CMK (cell line): ENCODE measurements at places on chromosomes 7 and 10.

DNA sequence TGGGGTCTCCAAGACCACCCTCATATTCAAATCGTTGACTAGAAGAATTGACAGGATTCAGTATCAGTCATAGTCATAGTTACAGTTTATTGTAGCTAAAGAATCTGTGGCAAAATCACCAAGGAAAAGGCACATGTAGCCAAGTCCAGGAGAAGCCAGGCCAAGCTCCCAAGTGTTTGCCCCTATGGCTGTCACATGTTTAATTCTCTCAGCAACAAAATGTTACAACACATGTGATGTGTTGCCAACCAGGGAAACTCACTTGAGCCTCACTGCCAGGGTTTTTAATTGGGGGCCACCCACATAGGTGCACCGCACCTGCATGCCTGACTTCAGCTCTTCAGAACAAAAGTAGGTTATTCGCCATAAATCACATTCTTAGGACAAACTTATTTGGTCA, 1030.9 kb upstream of the CELF2 start:
- no peak for DNase-seq

GRCh38 chr10:86306628-86307278, 59.8 kb downstream of the GRID1 start:
- DNase-seq: no peak

DNA sequence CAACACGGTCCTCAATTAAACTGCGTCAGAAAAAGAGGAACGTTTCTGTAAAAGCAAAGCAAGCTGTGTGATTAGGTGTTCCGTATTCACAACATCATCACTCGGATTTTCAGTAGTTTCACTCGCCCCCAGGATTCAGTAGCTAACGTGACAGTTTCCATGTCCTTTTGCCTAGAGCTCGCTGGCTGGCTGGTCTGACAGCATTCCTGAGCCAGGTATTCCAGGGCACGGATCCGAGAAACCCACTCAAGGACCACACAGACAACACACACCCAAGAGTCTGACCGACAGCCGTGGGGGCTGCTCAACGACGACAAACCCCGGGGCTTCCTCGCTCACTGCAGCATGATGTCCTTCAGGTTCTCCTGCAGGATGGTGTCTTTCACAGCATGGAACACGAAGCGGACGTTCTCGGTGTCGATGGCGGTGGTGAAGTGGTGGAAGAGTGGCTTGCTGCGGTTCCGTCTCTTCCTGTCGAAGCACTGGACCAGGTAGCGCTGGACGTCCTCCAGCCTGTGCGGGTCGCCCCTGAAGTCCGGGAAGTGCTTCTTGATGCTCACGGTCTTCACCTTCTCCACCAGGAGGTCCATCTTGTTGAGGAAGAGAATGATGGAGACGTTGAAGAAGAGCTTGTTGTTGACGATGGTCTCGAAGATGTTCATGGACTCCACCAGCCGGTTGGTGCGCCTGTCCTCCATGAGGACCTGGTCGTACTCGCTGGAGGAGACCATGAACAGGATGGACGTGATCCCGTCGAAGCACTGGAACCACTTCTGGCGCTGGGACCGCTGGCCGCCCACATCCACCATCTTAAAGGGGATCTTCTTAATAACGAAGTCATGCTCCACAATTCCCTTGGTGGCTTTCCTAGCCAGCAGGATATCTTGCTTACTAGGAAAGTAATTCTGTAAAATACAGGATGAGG, 43.1 kb downstream of the AMZ1 start:
- no peak for DNase-seq

DNA sequence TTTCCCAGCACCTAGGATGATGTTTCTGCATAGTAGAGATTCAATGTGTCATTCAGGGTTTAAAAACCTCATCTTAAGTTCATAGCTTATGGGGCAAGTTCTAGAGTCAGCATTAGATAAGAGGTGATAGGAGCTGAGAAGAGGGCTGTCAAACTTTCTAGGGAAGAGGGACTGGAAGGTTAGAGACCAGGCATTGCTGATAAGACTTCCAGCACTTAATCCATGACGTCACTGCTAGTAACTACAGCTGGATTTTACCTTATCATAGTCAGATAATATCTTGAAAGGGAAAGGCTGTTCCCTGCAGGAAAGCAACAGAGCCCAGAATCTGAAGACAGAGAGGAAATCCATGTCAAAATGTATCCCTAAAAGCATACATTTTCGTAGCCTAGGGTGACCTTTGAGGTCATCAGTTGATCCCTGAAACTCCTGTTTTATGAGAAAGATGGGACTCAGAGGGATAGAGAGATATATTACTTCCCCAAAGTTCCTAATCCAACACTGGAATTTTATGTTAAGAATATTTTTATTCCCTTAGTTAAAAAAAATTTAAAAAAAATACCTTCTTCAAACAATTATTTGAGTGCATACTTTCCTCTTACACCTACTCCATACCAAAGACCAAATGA, 3.3 kb upstream of the CPED1 start:
- DNase-seq: peak; percentile 41

- no peak for DNase-seq
These were observed 68.0 kb downstream of the DIP2C start for GRCh38 chr10:621513-621912.

DNA sequence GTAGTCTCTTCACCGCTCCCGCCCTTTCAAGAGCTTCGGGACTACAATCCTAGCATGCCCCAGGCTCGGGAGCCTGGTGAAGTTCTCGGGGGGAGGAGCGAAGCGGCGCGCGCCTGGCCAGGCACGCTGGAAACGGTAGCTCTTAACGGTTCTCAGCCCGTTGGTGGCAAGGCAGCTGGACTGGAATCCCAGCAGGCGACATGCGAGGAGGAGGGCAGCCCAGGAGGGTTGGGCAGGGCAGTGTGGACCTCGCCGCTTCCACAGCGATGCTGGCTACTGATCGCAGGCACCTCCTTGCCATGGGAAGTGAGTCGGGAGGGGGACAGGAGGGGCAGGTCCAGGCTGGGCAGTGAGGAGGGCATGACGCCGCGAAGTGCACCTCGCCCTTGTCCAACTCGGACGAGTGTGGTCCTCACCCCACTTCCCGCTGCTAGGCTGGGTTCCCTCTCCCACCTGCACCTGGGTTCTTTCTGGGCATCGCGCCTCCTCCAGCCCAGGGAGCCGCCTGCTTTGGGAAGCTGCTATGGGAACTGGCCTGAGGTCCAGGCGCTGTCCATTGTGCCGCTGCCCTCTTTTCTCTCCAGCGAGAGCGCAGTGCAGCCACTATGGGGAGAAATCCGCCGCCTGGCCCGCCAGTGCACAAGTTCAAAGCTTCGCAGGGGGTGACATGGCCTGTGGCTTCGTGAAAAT, 367.8 kb upstream of the NUPR2 start:
- DNase-seq: no peak

DNA sequence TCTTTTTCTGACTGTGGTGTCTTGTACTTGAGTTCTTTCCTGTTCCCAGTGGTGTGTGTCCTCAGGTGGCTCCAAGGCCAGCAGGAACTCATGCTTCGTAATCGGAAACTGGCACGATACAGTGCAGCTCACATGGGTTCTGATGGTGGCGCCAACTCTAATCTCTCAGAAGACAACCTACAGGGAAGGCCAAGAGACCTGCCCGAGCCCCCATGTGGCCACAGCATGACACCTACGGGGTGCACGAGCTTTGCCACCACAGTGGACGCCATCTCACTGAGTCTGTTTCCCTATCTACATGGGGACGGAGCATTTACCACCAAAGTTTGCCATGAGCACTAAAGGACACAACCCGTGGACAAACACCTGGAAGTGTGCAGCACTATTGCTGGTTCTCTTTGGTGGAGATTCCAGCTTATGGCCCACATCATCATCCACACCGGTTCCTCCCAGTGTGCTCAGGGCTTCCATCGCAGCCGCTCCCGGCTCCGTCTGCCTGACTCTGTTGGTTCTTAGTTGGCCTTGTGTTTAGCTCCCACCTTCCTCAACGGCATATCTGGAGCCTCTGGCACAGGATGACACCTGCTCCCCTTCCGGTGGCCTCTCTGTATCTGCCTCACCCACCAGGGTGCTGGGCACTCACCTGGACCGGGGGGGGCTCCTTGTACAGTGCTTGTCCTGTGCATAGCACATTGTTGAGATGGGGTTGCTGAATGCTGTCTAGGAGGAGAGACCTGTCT, 586.6 kb upstream of the MKI67 start:
- no peak for DNase-seq

- no peak for DNase-seq
These were observed 28.3 kb upstream of the KLF6 start for GRCh38 chr10:3813267-3813666.

- DNase-seq: no peak
These were observed 140.9 kb downstream of the LHFPL3 start for GRCh38 chr7:104469166-104469820.

DNA sequence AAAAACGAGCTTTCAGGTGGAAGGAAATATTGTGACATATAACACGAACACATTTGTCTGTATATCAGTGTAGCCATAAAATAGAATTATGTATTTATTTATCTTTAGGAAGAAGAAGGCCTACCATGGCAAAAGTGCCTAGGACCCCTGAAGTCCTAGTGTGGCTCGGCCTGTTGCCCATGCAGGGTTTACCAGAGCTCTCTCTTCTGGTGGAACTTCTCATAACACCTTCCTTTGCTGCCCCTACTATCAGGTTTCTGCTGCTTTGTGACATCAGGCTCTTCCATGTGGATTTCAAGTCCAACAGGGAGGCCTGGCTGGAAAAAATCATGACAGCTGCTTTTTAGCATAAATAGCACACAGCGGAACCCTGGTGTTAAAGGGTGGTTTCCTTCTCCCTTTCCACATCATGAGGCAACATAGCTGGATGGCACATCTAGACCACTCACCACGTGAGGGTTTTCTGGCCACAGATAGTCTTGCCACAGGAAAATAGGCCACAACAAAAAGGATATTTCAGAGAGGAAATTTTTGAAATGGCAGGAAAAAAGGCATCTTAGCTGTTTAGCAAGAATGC, 44.8 kb upstream of the ADO start:
- DNase-seq: no peak

- DNase-seq: no peak
These were observed 56.5 kb downstream of the DOCK4 start for GRCh38 chr7:112149734-112150133.

DNA sequence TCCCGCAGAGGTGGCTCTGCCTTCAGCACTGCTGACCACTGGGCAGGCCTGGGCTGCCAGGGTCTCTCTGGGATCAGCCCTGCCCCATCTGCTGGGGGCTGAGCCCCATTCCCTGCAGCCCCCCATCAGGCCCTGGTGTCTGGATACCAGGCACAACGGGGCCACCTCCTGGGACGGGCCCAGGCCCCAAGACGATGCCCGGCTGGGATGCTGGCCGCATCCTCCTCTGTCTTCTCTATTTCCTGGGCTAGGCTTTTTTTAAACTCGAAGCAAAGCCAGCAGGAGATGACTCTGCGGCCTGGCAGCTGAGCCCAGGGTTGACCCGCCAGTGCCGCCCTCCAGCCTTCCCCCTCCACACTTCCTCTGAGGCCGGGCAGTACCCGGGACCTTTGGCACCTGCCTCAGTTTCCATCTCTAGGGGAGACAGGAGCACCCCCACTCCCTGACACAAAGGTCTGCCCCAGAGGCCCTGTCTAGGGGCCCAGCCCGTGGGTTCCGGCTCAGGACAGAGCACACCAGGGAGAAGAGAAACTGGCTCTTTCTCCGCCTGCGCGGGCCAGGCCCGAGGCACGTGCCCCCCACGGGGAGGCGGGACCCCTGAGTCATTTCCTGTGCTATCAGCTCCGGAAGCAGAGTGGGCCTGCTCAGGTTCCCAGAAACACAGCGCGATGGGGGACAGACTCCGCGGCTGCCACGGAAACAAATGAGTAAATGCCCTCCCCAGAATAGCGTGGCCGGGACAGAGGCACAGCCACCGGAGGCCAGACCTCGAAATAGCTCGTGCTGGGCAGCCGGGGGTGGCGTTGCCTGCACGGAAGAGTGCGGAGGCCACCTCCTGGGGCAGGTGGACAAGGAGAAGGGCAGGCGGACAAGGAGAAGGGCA, 84.6 kb upstream of the PDGFA start:
- DNase-seq: peak; percentile 74

GRCh38 chr7:1886361-1887064, 216.4 kb downstream of the ELFN1 start:
- DNase-seq: no peak

- DNase-seq: no peak
These were observed 221.2 kb downstream of the PARD3 start for GRCh38 chr10:34593930-34594329.

GRCh38 chr10:21196822-21197395, 299.8 kb upstream of the NEBL start:
- DNase-seq: no peak

GRCh38 chr10:91885362-91886079, 23.8 kb downstream of the FGFBP3 start:
- no peak for DNase-seq

- no peak for DNase-seq
These were observed 3.4 kb downstream of the PDGFA start for GRCh38 chr7:516216-516605.

DNA sequence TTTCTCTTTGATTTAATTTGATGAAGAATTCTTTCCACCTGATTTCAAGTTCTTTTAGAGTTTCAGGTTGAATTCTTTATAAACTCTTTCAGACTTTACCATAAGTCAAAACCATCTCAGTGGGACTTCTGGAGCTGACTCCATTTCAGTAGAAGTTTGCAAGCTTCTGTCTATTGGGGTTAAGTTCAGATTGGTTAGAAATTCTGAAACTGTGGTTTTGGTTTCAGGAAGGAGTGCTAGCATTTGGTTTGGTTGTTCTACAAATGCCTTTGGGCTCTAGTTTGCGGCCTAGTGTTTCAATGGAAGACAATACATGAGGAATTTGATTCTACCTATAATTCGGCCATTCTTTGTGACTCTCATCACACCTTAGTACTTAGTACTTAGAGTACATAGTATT, 176.8 kb upstream of the RHOBTB1 start:
- no peak for DNase-seq

- DNase-seq: no peak
These were observed 554.2 kb downstream of the TCERG1L start for GRCh38 chr10:130757271-130757670.

DNA sequence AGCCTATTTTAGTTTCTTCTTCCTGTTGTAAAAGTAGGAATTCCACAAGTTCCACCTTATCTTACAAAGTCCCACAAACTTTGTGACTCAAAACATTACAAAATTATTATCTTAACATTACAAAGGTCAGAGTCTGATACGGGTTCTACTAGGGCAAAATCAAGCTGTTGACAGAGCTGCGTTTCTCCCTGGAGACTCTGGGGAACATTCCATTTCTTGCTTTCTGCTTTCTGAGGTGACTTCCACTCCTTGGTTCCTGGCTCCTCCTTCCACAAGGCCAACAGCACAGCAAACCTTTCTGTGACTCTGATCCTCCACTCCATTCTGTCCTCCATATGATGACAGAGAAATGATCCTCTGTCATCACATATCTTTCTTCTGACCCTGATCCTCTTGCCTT, 10.6 kb downstream of the OR2F1 start:
- no peak for DNase-seq

GRCh38 chr10:5985029-5985428, 7.7 kb upstream of the IL15RA start:
- no peak for DNase-seq

DNA sequence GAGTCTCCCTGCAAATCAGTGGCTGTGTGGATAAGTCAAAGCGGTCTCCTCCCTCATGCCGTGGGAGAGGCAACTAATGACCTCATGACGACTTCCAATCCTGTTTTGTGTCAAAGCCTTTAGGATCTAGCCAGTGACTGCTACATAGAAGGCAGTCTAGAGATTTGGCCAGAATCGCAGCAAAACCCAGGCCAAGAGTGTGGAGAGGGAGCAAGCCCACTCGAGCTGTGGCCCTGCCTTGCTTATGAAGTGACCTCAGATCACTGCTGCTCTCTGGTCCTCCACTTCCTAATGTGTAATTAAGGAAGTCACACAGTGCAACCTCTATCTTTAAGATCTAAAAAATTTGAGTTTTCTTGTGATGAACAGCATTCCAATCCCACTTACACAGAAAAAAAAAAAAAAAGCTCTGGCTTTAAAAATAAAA, 296.7 kb upstream of the KLF6 start:
- no peak for DNase-seq

GRCh38 chr10:77609781-77610272, 27.8 kb downstream of the KCNMA1 start:
- no peak for DNase-seq
